ENCODE measurements at places on chromosomes 1 and 21.
A peak's percentile ranks its signal among the peaks of the same experiment; 100 is the strongest.

DNA sequence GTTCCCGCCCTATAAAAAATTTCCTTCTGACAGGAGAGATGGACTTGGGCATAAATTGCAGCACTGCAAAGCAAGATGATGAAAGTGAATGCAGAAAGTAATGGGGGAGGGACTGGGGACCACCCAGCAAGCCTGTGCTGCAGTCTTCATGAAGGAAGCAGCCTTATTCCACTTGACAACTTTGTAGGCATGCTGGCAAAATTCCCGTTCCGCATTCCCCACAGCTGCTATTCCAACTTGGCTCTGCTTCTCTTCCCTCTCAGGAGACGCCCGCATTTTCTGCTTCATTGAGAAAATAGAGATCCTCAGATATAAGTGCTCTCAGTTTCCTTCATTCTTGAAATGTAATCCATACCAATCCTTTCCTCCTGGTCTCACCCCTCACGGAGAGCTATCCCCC is 2.4 kb downstream of the HMGB4 start:
- peak; percentile 25 for DNase-seq

DNA sequence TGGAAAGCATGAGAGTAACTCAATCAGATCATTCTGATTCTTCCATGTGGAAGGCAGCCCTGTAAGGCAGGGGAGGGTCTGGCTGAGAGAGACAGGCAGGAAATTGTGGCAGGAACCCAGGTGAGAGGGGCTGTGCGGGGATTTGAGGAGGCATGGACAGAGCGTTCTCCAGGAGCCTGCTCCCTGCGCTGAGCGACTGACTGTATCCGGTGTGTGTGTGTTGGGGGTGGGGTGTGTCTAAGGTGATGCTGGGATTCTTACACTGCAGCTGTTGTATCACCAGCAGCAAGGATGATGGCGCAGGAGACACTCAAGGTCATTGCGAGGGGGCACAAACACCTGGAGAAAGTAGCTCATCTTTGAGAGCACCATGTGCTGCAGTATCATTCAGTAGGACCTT is 128.5 kb downstream of the RHOU start:
- no peak for DNase-seq

- DNase-seq = no peak
Observed at GRCh38 chr1:58660105-58660504, 39.8 kb downstream of the MYSM1 start.

DNA sequence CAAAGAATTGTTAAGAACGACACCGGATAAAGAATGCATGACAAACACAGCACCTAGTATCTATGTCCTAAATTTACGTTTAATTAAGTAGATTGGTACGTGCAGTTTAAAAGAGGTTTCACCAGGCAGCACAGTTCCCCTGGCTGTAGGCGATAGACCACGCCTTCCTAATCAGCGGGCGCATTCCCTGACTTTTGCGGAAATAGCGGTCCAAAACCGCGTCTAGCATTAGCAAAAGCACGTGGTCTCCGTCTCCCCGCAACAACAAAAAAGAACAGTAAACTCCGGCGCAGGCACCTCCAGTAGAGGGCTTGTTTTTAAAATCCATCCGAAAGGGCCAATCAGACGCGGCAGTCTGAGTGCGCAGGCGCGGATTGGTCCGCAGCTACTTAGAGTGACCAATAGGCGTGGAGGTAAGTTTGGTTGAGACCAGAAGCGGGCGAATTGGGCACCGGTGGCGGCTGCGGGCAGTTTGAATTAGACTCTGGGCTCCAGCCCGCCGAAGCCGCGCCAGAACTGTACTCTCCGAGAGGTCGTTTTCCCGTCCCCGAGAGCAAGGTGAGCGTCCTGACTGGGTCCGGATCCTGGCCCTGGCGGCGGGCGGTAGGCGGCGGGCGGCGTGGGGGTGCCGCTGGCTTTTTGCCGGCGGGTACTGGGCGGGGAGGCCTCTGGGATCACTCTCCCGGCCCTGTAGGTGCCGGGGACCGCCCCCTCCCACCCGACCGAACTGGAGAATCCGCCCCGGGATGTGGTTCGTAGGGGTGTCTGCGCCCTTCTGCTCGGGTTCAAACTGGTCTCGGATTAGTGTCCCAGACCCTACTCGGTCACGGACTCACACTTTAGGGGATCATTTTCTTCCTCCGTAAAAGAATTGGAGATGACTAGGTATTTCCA is at the start of gene CENPF:
TSS of gene CENPF (plus strand) at position 432 of the 894 bp plus-strand sequence. CDS start 10,560 bp downstream, outside the sequence.
- DNase-seq = peak; percentile 97

DNA sequence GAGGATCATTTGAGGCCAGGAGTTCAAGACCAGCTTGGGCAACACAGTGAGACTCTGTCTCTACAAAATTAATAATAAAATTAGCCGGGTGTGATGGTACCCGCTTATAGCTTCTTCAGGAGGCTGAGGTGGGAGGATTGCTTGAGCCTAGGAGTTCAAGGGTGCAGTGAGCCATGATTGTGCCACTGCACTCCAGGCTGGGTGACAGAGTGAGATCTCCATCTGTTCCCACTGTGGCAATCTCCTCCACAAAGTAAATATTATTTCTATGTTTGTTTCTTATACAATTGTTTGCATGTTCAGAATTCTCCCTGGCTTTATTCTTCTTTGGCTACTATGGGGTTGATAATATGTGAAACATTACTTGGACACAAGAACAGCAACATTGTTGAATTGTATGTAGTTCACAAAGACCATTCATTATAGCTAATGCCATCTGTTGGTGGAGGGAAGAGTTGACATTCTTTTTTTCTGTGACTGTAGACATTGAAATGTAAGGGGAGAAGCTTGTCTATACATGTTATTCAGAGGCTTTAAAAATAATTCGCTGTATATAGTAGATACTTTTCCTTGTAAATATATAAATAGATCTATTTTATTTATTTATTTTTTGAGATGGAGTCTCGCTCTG is 47.8 kb upstream of the SRSF10 start:
- peak; percentile 27 for DNase-seq

DNA sequence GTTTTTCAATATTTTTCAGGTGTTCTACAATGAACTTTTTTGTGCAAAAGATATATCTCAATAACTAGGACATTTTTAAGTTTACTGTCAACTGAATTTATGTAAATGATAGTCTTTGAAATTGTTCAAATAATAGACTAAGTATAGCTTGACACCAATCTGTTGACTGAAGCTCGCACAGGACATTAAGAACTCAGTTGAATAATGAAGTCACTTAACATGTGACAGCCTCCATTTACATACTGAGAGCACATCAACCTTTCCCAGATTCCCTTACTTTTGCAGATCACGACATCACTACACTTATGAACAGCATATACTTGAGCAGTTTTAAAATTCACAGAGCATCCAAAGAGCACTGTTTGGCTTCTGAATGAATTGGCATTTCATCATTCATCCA is 268.2 kb downstream of the LRRC7 start:
- no peak for DNase-seq

GRCh38 chr1:6880951-6881690 is 95.9 kb downstream of the CAMTA1 start:
- DNase-seq = no peak
